ENCODE measurements at places on chromosomes 12 and 14.

GRCh38 chr14:67170660-67171059, 18.6 kb upstream of the GARIN2 start:
- no peak for DNase-seq

GRCh38 chr14:92690171-92691011, 58.0 kb downstream of the LGMN start:
- no peak for DNase-seq

DNA sequence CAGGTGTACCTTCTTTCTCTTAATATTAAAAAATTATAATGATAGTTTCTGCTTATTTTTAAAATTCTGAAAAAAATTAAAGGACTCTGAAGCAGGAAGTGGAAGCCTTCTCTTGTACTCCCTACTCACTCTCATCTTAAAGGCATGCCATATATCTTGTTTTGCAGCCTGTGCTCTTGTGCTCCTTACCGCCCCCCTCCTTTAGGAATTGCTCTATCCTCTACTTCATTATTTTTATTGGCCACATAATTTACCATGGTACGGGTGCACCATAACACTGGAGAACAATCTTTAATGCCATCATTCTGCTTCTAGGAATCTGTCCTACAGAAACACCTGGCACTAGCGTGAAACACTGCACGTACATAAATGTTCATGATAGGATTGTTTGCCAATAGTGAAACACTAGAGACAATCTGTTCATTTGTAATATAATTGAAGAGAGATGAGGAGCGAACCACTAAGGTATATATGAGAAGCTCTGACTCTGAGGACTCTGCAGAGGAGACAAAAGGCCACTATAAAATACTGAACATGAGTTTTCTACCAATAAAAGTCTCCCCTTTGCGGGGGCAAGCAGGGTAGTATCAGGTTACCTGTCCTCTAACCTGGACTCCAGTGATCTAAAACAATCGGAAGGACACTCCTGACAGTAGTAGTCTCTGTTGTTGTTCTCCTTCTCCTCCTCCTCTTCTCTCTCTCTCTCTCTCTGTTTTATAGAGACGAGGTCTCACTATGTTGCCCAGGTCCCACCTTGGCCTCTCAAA, 6.3 kb upstream of the NYNRIN start:
- no peak for DNase-seq

DNA sequence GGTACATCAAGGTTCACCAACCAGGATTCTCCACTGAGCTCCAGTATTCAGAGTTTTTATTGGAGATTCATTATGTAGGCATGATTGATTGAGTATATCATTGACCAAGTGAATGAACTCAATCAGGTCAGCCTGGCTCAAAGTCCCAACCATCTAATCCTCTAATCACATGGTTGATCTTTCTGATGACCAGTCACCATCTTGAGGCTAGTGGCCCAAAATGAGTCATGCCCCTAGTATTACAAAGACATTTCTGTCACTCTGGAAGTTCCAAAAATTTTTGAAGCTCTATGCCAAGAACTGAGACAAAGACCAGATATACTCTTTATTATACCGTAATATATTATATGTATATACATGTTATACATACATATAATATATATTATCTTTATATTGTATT, 75.9 kb upstream of the ATF7IP start:
- peak; percentile 88 for DNase-seq

- no peak for DNase-seq
These were observed 5.8 kb downstream of the SLC38A2 start for GRCh38 chr12:46366771-46367170.

DNA sequence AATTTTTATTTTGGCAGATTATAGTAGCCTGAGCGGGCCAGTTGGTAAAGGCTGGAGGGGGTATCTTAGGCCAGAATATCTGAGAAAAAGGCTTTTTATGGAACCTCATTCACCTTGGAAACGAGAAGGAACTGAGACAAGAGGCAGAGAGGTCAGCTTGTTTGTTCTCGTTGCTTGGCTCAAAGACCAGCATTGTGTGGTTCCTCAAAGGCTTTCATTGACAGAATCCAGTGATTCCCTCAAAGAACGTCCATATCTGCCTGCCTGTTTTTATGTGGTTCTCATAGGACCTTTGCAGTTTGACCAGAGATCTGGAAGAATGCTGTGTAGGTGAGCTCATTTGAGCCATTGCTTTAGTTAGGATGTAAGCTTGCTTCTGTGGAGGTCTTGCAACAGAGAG, 117.3 kb downstream of the CFAP54 start:
- no peak for DNase-seq

DNA sequence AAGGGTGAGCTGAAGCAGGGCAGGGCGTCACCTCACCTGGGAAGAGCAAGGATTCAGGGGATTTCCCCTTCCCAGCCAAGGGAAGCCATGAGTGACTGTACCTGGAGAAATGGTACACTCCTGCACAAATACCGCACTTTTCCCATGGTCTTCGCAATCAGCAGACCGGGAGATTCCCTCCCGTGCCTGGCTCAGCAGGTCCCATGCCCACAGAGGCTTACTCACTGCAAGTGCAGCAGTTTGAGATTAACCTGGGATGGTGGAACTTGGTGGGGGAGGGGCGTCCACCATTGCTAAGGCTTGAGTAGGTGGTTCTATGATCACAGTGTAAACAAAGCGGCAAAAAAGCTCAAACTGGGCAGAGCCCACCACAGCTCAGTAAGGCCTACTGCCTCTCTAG, 11.0 kb upstream of the DHRS4 start:
- no peak for DNase-seq

DNA sequence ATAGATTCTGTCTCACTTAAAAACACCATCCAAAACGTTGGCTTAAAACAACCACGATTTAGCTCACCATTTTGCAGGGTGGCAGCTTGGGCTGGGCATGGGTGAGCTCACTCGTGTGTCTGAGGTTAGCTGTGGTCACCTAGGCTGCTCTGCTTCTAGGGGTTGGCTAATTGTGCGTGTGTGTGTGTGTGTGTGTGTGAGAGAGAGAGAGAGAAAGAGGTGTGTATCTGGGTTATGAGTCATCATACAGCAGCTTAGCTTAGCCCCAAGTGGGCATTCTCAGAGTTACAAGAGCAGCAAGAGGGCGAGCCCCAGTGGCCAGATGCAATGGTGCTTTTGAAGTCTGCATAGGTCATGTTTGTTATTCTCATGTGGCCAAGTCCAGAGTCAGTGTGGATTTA, 6.0 kb downstream of the FBXW8 start:
- peak; percentile 66 for DNase-seq

DNA sequence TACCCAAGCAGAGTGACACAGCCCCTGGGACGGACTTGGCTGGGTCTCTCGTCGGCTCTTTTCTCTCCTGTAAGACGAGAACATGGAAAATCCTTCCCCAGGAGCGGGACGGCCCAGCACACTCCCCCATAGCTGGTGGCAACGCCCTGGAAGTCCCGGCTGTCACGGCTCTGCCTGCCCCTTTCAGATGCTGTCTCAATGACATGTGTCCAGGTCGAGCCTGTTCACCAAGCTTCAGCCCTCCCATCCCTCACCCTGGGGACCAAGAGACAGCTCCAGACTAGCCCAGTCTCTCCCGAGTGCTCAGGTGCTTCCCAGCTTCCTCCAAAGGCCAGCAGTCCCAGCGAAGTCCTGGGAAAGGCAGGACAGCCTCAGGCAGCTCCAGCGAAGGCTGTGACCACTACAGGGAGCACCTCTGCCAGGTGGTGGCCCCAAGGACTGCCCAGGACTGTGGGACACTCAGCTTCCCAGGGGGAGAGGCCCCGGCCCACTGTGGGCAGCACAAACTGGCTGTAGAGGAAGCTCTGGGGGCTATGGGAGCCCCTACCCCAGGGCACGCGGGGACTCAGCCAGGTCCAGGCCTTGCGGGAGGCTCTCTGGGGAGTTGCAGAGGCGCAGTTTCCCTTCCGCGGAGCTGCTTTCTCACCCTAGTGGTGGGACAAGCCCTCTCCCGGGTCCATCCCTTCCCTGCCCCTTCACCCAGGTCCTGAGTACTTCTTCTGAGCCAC, 33.6 kb downstream of the TNFAIP2 start:
- no peak for DNase-seq

- DNase-seq = no peak
These were observed 980.5 kb downstream of the TMEM121 start for GRCh38 chr14:106506881-106507305.

DNA sequence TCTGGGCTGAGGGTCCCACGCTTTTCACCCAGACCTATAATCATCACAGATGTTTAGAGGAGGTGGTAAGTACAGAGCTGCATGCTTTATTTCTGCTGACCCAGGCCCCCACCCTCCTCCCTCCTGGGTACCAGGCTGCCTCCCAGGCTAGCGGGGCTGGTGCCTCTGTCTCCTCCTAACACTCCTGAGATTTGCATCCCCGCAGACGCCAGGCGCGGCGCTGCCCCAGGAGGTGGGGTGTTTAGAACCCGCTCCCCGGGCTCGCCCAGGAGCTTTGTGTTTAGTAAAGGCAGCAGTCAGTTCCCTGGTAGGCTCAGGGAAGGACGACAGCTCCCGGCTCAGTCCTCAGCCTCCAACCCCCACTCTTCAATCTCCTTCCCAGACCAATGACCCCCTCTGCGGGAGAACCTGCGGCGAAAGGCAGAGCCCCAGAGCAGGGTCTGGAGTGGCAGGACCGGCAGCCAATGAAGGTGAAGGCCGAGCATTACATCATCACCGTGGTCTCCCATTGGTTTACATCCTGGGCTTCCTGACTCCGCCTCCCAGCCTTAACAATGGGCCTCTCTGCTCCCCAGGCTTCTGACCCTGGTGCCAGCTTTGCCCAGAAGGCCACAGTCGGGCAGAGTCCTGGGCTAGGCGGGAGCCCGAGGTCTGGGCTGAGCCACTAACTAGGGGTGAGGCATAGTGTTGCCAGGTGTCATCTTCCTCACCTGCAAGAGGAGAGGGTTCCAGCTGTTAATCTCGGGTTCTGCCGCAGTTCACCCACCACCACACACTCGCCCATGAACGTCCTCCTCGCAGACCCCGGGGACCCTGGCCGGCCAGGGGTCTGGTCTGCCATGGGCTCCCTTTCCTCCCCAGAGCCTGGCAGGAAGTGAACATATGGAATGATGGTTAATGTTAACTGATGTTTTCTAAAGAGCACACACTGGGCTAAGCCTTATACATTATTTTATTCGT, 57.5 kb downstream of the CALM1 start:
- DNase-seq = no peak

- no peak for DNase-seq
These were observed 10.9 kb upstream of the TC2N start for GRCh38 chr14:91878274-91878673.

DNA sequence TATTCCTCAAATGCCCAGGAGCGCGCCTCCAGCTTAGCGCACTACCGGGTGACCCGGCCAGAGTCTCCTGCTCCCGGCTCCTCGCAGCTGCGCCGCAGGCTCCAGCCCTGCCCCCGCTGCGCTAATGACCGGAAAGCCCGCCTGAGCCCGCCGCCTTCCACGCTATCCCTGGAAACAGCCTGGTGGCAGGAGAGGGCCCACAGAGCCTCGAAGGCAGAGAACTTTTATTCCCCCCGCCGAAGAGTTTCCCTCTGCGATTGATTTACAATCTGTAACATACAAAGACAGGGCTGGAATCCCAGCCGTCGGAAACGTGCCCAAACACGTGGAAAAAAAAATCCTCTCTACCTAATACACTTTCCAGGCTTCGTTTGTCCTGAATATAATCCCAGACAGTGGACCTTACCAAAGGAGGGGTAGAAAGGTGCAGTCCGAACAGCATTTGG, 1.5 kb downstream of the COL2A1 start:
- DNase-seq = no peak

GRCh38 chr14:49999826-50000379, 107.0 kb downstream of the ARF6 start:
- no peak for DNase-seq

GRCh38 chr12:76255281-76255680, 92.9 kb downstream of the BBS10 start:
- DNase-seq = no peak

DNA sequence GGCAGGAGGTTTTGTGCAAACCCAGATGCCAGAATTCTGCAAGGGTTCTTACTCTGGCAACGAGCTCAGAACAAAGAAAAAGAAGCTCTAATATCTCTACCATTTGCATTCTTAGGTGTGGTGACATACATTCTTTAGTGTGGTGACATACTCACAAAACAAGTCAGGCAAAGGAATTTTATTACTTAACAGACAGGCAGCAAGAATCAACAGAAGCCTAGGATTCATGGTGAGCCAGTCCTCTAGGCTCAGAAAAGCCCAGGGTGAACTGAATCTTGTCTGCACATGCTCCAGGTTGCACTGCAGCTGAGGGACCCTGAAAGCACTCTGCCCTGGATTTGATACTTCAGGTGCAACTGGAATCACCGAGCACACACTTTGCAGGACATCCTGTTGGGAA, 122.4 kb upstream of the PTPRQ start:
- DNase-seq = no peak

- DNase-seq = peak; percentile 40
These were observed 39.1 kb upstream of the GZMB start for GRCh38 chr14:24673059-24673458.

DNA sequence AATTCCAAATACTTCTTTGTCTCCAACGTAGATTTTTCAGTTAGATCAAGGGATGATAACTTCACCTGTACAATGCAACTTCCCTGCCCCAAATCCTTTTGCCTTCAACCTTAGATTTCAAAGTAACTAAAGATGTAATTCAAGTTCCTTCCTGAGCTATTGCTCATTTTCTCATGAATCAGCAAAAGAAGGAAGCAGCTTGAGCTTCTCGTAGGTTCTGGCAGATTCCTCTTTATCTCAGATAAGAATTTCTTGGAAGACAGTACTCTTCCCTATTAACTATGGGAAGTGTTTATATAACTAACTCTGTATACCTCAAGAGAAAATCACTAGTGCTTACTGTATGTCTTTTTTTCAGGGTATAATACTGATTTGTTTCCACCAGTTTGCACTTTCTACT, 203.8 kb downstream of the RASSF9 start:
- DNase-seq = no peak

- no peak for DNase-seq
These were observed 10.8 kb upstream of the DYRK2 start for GRCh38 chr12:67637718-67638117.

- peak; percentile 73 for DNase-seq
These were observed 3.5 kb upstream of the NFE2 start for GRCh38 chr12:54304187-54304810.

DNA sequence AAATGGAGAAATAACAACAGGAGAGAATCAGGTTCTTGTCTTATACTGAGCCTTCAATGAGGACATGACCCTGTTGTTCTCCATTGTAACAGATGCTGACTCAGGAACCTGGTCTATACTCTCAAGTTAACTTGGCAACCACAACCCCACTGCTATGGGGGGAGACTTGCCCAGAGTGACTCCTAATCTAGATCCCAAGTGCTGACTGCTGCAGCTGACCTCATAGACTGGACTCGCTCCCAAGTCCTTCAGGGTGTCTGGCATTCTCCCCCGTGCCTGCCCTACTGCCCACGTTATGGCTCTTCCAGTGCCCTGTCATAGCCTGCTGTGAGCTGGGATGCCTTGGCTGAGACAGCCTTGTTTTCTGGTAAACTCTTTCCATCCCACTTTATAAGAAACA, 37.1 kb downstream of the NID2 start:
- DNase-seq = no peak

DNA sequence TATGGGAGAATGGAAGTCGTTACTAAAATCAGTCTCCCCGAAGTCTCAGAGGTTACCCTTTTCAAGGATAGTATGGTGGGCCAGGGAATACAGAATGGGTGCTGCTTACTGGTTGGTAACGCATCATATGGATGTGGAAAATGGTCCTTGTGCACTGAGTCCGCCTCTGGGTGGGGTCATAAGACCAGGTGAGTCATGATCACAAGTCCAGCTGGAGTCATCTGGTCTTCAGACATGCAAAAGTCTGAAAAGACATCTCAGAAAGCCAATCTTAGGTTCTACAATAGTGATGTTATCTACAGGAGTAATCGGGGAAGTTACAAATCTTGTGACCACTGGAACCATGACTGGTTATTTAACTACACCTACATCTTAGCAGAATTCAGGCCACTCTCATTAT, 71.9 kb upstream of the TCL1B start:
- peak; percentile 27 for DNase-seq

GRCh38 chr14:23307146-23307530, 505 bp downstream of the BCL2L2 start:
- no peak for DNase-seq

Measured in suppressor macrophage treated with lipopolysaccharide for 1 hour (primary cell).